Hematopoietic multipotent progenitor cell treated with erythropoietin and hydrocortisone succinate and interleukin-3 and kit ligand, for 8 days (in vitro differentiated cells): ENCODE measurements at places on chromosomes 1 and 21.

GRCh38 chr1:210900079-210900478 lies 233.9 kb downstream of the KCNH1 start:
- DNase-seq: no peak

DNA sequence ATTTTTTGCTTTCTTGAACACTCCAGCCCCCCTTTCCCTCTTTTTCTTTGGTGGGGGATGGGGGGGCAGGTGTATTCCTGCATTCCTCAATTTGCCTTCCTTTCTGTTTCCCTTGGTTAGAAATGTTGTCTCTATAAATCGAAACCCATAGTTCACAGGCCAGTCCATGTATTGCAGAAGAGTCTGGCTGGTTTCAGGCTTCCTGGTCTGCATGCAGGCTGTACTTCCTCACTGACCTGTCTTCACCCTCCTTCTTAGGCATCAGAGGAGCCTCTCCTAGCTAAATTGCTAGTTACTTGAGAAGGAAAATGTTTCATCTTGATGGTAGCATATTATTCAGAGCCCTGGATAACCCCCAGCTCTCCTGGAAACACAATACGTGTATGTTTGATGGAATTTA lies 140.0 kb downstream of the SPATA46 start:
- DNase-seq: no peak

- no peak for DNase-seq
Measured at GRCh38 chr21:19541602-19542001, 1138.0 kb upstream of the TMPRSS15 start.

GRCh38 chr1:206912445-206913095 lies 9.2 kb downstream of the FCMR start:
- DNase-seq: peak; percentile 86

DNA sequence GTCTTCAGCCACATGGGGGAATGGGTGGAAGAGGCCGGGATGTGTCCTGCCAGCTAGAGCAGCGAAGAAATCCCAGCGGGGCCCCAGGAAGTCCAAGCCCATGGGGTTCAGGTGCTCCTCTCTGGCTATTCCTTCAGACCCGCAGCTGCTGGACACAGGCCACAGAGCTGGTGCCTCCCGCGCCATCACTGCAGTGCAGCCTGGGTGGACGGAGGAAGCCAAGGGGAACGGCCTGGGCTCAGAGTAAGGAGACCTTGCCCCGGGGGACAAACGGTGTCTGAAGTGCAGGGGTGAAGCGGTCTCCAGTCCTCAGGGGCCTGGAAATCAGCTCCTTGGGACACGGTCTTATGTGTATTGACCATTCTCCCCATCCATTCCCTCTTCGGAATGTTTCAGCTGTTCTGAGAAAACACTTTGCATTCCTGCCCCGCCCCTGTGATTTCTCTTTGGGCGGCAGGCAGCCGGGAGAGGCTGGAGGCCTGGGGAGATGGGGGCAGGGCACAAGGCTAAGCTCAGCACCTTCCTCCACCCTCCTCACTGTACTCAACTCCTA lies 18.4 kb downstream of the MTHFR start:
- DNase-seq: no peak

GRCh38 chr1:175757381-175758015 lies 14.1 kb upstream of the TNR start:
- DNase-seq: peak; percentile 29

DNA sequence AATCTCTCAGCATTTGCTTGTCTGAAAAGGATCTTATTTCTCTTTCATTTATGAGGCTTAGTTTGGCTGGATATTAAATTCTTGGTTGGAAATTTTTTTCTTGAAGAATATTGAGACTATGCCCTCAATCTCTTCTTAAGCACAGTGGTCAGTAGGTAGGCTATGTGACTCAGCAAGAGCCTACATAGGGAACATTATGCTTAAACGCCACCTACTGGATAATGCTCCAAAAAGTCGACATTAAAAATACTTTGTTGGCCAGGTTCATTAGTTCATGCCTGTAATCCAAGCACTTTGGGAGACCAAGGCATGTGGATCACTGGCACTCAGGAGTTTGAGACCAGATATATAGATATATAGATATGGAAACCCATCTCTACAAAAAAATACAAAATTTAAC lies 678.0 kb upstream of the USP24 start:
- peak; percentile 43 for DNase-seq
